Stimulated activated CD8-positive, alpha-beta memory T cell treated with anti-CD3 and anti-CD28 coated beads, Interleukin-15, amount 100 ng/mL, for 24 hours (primary cell): ENCODE measurements at places on chromosomes 2 and 18.
A peak's percentile ranks its signal among the peaks of the same experiment; 100 is the strongest.

- DNase-seq: no peak
Observed at GRCh38 chr2:231960810-231961348, 634 bp upstream of the DIS3L2 start.

DNA sequence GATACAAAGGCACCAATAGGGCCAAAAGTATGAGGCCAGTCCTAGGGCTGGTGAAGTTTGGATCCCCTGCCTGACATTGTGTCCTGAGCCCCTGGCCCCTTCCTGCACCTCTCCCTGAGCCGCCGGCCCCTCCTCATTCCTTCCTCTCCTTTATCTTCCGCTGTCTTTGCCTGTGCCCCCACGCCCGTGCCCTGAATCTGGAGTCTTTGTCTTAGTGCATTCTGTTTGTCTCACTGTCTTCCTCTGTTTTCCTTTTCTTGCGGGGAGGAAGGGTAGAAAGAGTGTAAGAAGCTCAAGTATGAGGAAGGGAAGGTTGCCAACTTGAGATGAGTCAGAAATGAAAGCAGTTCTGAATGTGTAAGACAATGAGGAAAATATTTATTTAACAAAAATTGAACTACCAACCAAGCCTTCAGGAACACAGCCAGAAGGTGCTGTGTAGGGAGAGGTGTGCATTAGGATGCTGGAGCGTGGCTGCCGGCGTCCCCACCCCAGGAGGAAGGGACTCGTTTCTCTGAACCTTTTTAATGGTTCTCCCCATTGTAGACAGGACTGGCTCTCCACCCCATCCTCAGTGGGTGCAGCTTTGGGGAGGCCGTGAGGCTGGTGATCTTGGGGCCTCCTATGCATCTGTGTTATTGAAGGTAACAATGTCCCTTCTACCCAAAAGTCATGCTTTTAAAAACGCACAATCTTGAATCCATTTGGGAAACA lies 133.1 kb downstream of the NEDD4L start:
- no peak for DNase-seq

- DNase-seq: no peak
Observed at GRCh38 chr18:53790786-53791185, 433.7 kb downstream of the MBD2 start.

GRCh38 chr2:133407341-133407740 lies 160.9 kb downstream of the NCKAP5 start:
- no peak for DNase-seq

DNA sequence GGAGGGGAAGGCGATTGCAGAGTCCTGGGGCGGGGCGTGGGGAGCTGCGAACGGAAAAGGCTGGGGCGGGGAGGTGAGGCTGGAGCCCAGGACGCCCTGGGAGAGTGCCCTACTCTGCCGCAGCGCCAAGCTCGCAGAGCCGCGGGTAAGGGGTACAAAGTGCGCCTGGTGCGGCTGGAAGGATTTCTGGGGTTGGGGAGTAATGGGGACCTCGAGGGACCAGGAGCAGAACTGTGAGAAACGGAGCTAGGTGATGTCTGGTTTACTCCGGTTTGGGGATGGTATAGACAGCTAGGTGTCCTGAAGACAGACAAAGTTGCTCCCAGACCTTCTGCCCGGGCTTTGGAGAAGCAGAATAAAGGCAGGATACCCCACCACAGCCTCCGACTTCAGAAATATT lies 718 bp upstream of the NXPH2 start:
- no peak for DNase-seq

- DNase-seq: no peak
Observed at GRCh38 chr18:27778925-27779324, 398.0 kb downstream of the CDH2 start.

- no peak for DNase-seq
Observed at GRCh38 chr2:10033251-10034006, 9.9 kb upstream of the KLF11 start.

DNA sequence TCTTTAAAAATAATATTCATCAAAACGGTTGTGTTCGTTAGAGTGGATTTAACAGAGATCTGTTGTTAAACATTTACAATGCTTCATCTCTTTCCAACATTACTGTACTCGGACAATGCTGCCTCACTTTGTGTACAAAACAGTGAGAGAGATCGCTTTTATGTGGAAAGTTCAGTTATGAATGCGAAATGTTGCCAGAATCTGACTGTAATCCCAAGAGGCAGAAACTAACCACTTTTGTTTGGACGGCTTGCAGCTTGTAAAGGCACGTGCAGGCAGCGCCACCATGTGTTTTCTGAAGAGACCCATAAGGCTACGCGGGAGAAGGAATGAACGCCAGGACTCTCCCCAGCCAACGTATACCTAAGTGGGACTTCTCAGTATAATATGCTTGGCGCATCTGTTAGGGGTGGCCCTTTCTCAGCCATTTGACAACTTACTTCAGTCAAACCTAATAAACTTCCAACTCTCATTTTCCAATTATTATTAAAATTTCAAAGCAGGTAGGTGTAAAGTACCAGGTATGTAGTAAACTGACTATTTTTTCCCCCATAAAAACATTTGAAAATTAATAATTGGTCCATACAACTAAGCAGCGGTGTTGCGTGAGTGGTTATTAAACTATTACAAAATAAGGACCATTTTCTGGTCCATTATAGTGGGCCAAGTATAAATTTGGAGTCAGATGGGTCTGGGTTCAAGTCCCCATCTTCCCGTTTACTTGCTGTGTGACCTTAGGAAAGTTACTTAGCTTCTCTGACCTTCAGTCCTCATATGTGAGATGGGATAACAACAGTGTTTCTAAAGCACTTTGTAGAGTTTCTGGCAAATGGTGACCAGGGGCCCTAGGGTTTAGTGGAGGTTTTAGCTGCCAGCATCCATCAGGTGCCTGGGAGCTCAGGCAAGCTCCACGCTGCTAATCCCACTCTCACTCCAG lies 5.6 kb upstream of the NAPG start:
- DNase-seq: no peak

GRCh38 chr2:18664421-18664820 lies 75.1 kb upstream of the NT5C1B start:
- DNase-seq: no peak

DNA sequence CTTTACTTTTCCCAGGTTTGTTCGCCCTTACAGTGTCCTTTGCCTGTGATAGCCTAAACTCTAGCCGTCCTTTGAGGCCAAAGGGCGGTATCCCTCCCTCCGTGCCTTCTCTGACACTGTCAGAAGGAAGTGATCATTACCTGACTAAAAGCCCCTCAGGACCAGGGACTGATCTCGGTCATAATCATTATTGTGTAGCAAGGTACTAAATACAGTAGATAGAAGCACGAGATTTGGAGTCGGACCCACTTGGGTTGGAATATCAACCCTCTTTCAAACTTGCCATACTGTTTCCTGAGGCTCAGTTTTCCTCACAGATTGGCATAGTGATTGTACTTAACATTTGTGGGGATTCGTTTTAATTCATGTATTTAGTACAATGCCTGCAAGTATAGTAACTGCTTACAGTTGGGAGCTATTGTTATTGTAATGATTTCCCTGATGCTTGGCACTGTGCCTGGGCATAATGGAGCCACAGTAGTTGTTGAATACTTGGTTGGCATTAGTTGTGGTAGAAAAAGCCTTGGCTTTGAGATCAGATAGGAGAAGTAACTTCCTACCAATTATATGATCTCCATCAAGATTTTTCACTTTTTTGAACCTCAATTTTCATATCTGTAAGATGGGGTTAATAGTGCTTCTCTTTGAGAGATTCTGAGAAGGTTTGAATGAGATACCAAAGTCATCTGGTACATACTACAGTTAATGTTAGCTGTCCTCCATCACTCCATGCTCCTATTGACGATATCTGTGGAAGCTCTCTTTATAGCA lies 836 bp downstream of the STK11IP start:
- DNase-seq: no peak

- DNase-seq: peak; percentile 67
Observed at GRCh38 chr2:219541611-219542180, 1.9 kb downstream of the CHPF start.

DNA sequence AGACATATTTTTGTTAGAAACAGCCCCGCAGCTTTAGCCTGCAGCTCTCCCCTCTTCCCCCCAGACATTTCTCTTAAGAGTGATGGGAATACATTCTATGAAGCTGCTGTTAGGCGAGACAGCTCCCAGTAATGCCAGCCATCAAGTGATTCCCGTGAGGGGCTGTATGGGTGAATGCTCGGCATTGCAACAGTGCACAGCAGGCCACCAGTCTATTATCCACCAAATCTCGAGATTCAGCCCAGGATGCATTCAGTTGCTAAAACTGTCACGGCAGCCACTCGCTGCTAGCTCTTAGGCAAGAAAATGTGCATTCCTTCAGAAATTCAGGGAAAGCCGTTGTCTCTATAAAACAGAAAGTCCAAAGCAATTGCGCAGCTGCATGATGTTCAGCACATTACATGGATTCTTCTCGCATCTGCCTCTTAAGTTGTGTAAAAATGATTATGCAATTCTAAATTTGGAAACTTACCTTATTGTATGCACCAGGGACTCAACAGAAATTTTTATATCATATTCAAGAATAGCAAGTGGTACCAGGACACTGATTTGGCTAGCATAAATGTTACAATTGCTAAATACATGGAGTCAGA lies 211.3 kb upstream of the ARL4C start:
- no peak for DNase-seq

GRCh38 chr2:42916324-42916723 lies 123.9 kb upstream of the HAAO start:
- no peak for DNase-seq

DNA sequence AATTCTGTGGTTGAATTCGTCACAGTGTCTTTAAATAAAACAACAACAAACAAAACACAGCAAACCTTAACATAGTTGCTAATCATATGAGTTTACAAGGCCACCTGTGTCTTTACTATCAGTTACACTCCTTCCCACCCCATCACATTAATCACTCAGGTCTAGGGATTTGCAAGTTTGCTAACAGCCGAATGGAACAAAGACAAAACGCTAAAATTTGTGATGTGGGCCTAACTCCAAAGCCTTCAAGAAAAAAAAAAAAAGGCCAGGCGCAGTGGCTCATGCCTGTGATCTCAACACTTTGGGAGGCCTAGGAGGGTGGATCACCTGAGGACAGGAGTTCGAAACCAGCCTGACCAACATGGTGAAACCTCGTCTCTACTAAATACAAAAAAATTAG lies 566 bp upstream of the POLI start:
- DNase-seq: no peak

DNA sequence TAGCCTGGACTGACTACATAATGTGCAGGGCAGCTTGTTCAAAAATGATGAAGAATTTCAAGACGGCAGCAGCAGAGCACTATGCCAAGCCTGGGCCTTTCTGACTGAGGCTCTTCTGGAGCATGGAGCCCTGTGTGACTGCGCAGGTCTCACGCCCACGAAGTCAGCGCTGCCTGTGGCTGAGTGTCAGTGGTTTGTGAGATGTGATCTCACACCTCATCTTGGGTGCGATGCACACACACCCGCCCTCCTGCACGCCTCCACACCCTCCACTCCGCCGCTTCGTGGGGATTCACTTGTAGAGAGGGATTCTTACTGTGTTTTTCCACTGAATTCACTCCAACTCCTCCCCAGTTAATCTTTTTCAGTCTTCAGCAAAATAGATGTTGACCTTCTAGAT lies 103.9 kb downstream of the VIT start:
- DNase-seq: no peak

DNA sequence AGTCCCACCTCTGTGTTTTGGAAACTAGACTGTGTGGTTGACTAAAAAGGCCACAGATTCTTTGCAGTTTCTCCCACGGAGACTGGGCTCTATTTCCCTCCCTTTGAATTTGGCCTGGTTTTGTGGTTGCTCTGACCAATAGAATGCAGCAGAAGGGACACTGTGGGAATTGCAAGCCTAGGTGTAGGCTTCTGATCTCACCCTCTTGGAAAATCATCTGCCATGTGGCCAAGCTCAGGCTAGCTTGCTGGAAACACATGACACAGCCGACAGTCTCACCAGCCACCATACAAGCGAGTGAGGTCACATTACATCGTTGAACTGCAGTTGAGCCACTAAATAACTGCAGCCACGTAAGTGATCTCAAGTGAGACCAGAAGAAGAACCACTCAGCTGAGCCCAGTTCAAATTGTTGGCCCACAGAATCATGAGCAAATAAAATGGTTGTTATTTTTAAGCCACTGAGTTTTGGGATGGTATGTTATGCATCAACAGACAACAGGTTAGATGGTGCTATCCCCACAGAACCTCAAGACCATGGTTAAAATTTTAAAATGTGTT lies 319.1 kb upstream of the MEX3C start:
- DNase-seq: no peak

DNA sequence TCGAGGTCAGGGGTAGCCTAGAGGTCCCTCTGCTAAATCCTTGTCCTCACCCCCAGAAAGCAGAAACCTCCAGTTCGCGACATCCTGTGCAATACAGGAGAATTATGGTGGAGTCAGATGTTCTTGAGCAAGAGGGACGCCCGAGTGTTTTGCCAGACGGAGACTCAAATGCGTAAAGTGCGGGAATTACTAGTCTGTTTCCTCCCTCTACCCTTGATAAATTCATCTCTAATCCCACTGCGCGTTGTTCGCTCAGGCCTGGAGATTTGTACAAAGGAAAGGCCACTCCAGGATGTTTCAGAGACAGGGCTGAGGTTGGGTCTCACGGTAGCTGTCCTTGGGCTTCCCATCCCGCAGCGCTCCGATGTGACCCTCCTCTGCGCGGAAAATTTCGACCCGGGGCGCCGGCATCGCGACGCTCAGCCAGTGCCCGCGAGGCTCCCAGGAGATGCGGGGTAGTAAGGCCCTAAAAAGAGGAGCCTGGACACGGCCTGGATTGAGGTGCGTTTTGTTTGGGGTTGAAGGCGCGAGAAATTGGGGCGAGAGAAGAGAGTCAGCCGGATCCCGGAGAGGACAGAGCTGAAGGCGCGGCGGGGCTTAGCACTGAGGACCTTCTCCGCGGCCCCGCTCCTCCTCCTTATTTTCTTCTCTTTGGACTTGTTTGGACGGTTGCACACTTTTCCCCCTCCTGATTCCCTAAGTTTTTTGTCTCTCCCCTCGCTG lies 2.6 kb upstream of the NEUROD1 start:
- no peak for DNase-seq

- no peak for DNase-seq
Observed at GRCh38 chr18:6054256-6054842, 159.0 kb upstream of the TMEM200C start.
